Right renal pelvis (tissue), 4 donors: ENCODE measurements at places on chromosomes 2 and 18. TPM values are rescaled to one million over a fixed set of nuclear protein-coding genes. Genes with fewer than 3 reads are reported as not detected.

- no peak for DNase-seq
These were observed 79.8 kb upstream of the SPATS2L start for GRCh38 chr2:200226451-200227426.

- no peak for DNase-seq
These were observed 18.7 kb downstream of the C1D start for GRCh38 chr2:68044099-68044498.

Gene TRIB2
- polyA plus RNA-seq: 229 TPM

GRCh38 chr18:55839343-55839742, 251.4 kb upstream of the TCF4 start:
- DNase-seq: no peak

- DNase-seq: no peak
These were observed 189.2 kb upstream of the DSEL start for GRCh38 chr18:67705748-67706147.

Gene IWS1
- 64.8 TPM for polyA plus RNA-seq

Gene TCF7L1
- 49.5 TPM for polyA plus RNA-seq

DNA sequence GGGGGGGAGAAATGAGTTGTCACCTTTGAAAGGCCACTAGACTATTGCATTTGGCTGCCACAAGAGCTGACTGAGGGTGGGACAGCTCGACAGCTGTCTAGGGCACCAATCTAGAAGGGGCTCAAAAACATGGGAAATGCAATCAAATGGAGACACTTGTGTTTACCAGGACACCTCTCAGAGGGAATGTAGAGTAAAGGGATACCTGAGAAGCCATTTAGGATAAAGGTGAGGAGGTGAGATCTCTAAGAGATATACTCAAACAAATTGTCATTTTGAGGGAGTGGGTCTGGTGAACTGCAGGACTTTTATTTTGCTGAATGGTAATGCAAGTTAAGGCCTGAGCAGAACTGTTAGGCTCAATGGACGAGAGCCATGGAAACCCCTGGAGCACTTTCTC, 159.8 kb downstream of the DDX1 start:
- no peak for DNase-seq

Gene IL36RN
- polyA plus RNA-seq: not detected

- no peak for DNase-seq
These were observed 316.8 kb downstream of the PIK3C3 start for GRCh38 chr18:42271647-42272414.

- no peak for DNase-seq
These were observed 40.8 kb upstream of the PTMA start for GRCh38 chr2:231667496-231667895.

GRCh38 chr2:33788044-33788443, 188.9 kb upstream of the FAM98A start:
- DNase-seq: no peak

GRCh38 chr18:59426855-59427254, 67.8 kb upstream of the LMAN1 start:
- no peak for DNase-seq

GRCh38 chr2:176120364-176121189, 1.9 kb upstream of the HOXD9 start:
- DNase-seq: no peak

Gene MYO5B
- polyA plus RNA-seq: 28.5 TPM

- no peak for DNase-seq
These were observed 47.9 kb upstream of the PMAIP1 start for GRCh38 chr18:59851784-59852399.

Gene SMCHD1
- 64.4 TPM for polyA plus RNA-seq

GRCh38 chr18:25921677-25922421, 168.6 kb downstream of the SS18 start:
- no peak for DNase-seq

- DNase-seq: no peak
These were observed 4.7 kb downstream of the DGKD start for GRCh38 chr2:233358947-233359346.

GRCh38 chr2:63871864-63872263, 30.2 kb downstream of the UGP2 start:
- no peak for DNase-seq

Gene TDRD15
- polyA plus RNA-seq: not detected

Gene ITGA4
- 25.6 TPM for polyA plus RNA-seq

Gene EFEMP1
- polyA plus RNA-seq: 93.9 TPM
